ENCODE measurements at places on chromosomes 16 and 17.

DNA sequence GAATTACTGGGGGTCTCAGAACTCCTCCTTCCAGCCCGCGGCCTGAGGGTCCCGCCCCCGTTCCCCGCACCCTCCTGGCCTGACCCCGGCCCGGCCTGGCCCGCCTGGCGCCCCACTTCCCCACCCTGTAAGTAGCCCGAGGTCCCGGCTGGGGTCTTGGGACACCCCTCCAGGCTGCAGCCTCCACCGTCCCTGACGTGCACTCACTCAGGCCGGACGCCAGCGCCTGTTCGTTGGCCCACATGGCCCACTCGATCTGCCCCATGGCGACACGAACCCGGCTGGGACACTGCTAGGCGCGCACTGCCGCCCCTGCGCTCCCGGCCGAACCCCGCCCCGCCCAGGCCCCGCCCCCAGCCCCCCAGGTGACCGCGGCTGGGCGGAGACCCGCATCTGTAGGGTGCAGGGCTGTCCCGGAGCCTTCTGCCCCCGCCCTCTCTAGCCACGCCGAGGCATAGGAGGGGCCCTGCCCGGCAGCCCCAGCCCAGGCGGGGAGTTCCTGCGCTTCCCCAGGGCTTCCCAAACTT, at the start of gene CYBA:
Gene CYBA (minus strand): TSS at position 305 of the 527 bp plus-strand sequence. CDS start 40 bp downstream, at position 265.
- DNase-seq, result peak; percentile 86

DNA sequence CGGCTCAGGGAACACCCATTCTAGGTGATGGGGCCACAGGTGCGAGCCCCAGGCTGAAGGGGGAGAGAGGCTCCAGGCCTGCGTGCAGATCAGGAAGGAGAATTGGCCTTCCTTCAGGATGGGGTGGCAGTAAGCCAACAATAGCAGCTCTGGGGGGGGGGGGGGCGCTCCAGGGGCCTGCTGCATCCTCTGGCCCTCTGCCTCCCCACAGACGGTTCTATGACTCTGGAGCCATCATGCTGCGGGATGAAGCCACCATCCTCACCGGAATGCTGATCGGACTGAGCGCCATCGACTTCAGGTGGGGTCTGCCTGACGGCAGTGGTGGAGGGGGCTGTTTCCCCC, 6.1 kb downstream of the RUNDC3A start:
- no peak for DNase-seq

GRCh38 chr17:72887322-72887721, 205.2 kb downstream of the SLC39A11 start:
- DNase-seq, result no peak

DNA sequence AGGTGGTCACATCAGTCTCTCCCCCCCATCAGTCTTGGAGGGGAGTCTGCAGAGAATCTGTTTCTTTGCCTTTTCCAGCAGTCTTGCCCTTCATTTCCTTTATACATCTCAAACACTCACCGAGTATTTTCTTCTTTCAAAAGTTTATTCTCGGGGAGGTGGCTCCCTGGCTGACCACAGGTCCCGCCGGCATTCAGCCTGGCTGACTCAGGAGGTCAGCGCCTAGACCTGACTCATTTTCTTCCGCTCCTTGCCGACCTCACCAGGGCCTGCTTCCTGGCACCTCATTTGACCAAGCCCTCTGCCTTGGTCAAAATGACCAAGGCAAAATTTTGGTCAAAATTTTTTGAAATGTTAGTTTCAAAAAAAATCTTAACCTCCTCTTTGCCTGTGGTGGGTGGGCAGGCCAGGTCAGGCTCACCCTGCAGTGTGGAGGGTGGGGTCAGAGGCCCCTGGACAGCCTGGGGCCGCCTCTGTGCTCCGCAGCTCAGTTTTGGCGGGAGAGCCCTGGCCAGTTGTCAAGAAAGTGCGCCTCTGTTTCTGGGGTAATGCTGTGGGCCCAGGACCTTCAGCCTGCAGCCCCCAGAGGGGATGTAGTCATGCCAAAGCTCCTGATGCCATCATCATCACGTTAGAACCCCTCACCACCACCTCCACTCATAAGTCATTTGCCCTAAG, 165.6 kb downstream of the SPECC1 start:
- no peak for DNase-seq

DNA sequence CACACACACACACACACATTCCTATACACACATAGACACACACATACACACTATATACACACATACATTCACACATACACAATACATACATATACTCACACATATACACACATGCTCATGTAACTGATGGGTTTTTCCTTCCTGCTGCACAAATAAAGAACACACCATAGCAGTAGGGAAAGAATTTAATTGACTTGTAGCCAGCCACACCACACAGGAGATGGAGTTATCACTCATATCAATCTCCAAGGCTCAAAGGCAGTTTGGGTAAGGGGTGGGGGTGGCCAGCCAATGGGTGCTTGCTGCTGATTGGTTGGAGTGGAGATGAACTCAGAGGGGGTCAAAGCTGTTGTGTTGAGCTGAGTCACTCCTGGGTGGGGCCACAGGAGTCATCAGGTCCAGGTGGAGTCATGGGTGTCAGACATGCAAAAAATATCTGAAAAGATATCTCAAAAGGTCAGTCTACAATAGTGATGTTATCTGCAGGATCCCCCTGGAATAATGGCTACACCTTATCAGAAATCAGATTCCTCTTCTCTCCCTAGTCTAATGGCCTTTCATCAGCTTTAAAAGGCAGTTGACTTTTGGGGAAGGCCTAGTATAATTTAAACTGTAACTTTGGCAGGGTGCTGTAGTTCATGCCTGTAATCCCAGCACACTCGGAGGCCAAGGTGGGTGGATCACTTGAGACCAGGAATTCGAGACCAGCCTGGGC, 46.1 kb downstream of the WSB1 start:
- DNase-seq, result no peak

GRCh38 chr16:66521951-66522771, 27.8 kb downstream of the TK2 start:
- DNase-seq, result peak; percentile 83

GRCh38 chr17:38597375-38597774, 8.4 kb downstream of the SRCIN1 start:
- DNase-seq, result no peak

GRCh38 chr17:28488533-28489276, 15.3 kb downstream of the SLC13A2 start:
- no peak for DNase-seq

GRCh38 chr16:46577988-46578579, 43.1 kb downstream of the SHCBP1 start:
- DNase-seq, result no peak

DNA sequence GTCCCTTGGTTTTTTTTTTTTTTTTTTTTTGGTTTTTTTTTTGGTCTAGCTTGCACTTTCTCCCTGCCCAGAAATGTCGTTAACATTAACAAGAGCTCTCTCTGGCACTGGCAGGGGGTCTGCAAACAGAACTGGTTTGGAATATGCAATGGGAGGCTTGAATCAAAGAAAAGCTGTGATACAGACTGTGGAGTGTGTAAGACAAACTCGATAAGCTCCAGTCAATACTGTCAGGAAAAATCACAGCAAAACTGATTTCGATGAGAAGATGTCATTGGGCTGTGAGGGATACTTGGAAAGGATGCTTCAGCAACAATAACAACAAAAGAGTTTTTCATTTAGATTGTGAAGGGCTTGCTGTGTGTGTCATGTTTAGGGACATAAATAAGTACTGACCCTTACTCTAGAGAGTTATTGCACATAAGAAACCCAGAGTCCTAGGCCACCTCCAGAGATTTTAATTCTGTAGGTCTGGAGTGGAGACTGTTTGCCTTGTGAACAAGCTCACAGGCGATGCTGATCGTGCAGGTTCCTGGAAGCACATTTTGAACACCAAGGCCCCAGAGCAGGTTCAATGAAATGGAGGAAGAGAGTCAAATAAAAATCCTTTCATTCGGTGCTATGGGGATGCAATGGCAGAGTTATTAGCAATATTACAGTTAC, 470.7 kb upstream of the RBFOX1 start:
- no peak for DNase-seq

DNA sequence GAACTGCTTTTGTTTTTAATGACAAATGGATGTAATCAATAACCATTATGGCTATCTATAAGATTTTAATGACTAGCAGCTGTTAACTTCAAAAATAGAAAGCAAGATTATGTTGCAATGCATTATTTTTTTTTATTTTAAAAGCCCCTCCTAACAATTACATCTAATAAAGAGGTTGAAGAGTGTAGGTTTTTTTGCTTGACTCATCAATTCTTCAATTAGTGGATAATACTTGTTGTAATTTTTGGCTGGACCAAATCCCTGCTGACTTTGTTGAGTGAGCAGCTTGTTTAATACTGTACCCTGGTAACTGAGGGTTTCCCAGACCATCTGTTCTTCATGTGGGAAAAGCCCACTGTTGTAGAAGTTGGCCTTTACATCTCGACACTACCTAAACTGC, 24.2 kb downstream of the KRT25 start:
- no peak for DNase-seq

- no peak for DNase-seq
Observed at GRCh38 chr17:13387952-13388351, 213.8 kb downstream of the HS3ST3A1 start.

All from activated T-helper 2 cell treated with anti-CD3 and anti-CD28 coated beads, Interferon-gamma antibody, Interleukin-2, Interleukin-4, amounts not matched to agents 10 μg/mL and 5 μg/mL and 100 μg/mL, durations not matched to agents 14 hours and 24 hours and 36 hours (primary cell).